ENCODE measurements at places on chromosomes 6 and 20.

- no peak for DNase-seq
Observed at GRCh38 chr20:38843346-38843745, 37.8 kb downstream of the PPP1R16B start.

DNA sequence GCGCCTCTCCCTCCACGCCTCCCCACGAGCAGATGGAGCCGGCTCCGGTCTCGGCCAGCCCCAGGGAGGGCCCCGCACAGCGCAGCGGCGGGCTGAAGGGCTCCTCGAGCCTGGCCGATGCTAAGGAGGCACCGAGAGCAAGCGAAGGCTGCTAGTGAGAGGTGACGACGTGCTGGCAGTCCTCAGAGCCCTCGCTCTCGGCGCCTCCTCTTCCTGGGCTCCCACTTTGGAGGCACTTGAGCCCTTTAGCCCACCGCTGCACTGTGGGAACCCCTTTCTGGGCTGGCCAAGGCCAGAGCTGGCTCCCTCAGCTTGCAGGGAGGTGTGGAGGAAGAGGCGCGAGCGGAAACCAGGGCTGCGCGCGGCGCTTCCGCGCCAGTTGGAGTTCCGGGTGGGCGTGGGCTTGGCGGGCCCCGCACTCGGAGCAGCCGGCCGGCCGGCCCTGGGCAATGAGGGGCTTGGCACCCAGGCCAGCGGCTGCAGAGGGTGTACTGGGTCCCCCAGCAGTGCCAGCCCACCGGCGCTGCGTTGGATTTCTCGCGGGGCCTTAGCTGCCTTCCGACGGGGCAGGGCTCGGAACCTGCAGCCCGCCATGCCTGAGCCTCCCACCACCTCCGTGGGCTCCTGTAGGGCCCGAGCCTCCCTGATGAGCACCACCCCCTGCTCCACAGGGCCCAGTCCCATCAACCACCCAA, 2.5 kb upstream of the TMEM14C start:
- peak; percentile 39 for DNase-seq

DNA sequence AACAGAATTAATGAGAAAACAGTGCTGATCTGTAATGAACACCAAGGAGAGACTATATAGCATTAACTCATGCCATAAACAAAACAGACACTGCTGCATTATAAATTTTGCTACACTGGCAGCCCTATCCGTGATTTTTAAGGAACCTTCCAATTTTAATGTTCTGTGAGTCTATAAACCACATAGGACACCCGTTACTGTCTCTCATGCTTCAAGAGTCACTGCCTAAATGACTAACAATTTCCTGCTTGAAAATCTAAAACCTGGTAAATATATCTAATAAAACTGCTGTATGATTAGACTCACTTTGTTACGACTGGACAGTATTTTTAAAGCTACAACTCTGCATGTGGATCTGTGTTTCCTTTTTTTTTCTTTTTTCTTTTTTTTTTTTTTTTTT, 8.7 kb downstream of the CHD6 start:
- DNase-seq: no peak

GRCh38 chr20:56437196-56437960, 25.3 kb downstream of the CASS4 start:
- DNase-seq: no peak

GRCh38 chr6:89221971-89222711, 5.0 kb upstream of the GABRR1 start:
- no peak for DNase-seq

GRCh38 chr6:37965964-37966676, 146.6 kb downstream of the ZFAND3 start:
- peak; percentile 93 for DNase-seq

DNA sequence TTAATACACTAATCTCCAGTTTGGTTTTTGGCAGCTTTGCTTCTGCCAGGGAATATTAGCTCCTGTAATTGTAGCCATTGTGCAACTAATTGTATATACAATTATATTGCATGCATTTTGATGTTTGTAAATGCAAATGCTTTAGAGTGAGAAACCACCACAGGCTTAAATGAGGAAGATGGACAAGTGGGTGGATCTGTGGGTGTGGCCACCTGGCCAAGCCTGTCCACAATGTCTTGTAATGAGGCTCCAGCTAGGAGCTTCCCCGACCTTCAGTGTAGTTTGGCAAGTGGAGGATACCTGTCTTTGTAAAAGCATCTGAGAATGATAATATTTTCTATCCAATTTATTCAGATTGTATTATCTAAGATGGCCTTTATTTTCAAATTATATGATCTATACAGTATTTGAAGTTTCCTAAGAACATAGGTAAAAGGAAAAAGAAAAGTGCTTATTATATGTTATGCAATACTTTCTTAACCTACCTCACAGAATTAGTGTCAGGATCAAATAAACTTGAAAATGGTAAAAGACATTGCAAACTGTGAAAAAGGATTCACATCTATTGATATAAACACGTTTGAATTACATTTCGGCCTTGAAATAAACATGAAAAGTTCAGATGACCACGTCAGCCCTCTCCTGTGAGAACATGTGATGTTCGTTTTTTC, 49.3 kb upstream of the ARID1B start:
- peak; percentile 21 for DNase-seq

DNA sequence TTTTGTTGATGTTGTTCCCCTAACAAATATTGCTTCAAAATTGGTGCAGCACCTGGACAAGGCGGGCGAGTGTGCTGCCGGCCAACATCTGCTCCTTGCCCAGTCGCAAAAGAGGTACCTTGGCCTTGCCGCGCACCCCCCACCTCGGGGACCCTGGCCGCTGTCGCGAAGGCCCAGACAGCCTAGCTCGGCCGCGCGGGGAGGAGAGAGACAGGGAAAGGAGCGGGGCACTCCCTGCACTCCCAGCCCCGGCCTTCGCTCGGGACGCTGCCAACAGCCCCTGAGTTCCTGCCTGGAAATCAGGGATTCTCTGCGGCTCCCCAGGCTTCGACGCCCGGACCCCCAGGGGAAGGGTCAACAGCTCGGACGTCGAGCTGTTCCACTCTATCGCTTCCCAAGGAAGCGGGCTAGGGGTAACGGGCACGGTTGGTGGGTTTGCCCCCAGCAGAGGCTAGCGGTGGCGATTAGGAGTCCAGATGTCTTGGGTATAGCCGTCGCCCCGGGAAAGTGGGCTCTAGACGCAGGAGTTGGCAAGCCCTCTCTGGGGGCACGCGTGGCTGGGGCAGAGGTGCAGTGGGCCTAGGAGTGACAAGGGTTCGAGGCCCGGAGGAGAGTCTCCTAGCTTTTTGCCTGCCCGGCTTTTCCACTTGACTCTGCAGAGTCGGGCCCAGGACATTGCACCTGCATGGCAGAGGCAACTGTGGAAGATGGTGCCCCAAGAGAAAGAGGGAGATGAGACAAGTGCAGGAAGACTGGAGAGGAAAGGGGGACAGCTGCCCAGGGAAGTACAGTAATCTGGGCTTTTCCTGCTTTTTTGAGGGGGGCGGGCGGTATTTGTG, 8.2 kb downstream of the POU3F2 start:
- no peak for DNase-seq

DNA sequence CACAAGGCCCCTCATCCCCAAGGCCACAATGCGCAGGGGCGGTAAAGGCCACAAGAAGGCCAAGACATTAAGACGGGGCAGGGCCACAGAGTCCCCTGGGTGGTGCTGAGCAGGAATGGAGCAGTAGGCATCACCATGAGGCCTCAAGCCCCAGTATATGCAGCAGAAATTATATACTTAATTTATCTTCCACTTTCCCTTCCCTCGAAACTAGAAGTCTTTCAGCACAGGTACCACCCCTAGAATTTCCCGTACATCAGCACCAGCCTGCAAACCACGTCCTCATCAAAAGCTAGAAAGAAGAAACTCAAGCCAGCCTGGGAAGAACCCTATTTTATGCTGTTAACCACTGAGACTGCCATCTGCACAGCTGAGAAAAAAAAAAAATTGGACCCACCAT, 89.4 kb downstream of the PLG start:
- no peak for DNase-seq

DNA sequence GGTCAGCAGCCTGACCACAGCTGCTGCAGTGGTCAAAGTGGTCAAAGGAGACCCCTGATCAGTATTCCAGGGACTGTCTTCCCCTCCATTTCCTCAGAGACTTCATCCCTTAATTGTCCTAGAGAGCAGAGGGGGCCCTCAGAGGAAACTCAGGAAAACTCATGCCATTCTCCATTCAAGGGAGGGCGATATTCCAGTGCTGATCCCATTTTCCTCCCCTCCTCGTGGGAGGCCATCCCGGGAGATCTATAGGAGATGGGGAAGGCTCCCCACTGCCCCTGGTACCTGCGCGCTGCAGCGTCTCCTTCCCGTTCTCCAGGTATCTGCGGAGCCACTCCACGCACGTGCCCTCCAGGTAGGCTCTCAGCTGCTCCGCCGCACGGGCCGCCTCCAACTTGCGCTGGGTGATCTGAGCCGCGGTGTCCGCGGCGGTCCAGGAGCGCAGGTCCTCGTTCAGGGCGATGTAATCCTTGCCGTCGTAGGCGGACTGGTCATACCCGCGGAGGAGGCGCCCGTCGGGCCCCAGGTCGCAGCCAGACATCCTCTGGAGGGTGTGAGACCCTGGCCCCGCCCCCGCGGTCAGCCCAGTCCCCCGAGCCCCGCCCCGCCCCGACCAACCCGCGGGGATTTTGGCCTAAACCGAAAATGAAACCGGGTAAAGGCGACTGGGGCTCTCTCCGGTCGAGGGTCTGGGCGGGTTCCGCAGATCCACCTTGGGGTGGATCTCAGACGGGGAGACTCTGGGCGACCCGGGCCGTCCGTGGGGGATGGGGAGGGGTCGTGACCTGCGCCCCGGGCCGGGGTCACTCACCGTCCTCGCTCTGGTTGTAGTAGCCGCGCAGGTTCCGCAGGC, 878 bp downstream of the HLA-C start:
- DNase-seq: peak; percentile 61

DNA sequence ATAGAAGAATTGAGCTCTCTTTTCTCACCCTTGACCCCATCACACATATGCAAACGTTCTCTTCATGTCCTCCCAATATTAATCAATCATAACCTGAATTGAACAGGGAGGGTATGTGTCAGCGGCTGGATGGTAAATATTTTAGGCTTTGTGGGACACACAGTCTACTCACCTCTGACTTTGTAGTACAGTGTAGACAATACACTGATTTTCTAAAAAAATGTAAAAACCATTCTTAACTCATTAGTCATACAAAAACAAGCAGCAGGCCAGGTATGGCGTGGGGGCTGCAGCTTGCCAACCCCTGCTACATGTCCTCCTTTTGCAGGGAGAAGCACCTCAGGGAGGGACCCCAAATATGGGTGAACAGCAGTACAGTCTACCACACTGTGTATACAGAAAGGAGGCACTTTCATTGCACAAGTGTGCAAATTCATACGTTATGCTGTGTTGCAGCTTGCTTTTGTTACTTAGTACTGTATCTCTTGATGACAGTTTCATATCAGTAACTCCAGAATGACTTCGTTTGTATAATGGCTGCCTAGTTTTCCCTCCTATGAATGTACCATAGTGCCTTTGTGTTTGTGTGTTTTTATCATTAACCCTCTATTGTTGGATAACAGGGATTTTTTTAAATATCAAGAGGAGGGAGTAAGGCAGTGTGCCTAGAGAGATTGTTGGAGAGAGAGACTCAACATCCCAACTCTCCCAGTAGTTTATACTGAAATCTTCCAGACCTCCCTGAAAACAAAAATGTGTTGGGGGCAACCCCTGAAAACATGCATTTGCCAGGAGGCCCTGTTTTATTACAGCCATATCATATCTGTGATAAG, 214.3 kb downstream of the ZMYND8 start:
- DNase-seq: no peak

GRCh38 chr20:19859444-19859843, 101.4 kb downstream of the RIN2 start:
- DNase-seq: no peak

- DNase-seq: peak; percentile 38
Observed at GRCh38 chr6:32298632-32299336, 72.9 kb downstream of the TSBP1 start.

DNA sequence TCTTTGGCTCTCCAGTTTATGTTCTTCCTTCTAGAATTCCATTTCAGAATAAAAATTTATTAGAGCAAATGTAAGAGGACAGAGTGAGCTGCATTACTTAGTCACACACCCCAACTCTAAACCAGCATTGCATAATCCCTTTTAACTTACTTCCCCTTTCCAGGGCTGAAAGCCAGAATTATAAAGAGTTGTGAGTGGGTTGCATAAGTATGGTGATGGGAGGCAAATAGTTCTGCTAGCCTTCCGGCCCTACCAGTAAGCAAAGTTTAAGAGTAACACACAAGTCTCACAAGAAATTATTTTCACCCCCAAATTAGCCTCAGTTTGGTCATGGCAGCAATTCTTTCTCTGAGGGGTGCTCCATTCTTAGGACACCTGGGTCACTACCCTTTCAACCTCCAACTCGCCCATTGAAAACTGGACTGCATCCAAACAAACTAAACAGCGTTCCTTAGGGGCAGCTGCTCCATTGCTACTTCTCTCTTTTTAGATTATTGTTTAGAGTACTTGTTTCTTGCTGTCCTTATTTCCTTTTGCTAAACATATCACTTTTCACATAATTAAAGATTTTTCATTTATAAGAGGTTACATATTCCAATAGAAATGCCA, 1.6 kb downstream of the KIAA0408 start:
- DNase-seq: peak; percentile 61

GRCh38 chr6:37502703-37503291, 3.1 kb upstream of the CCDC167 start:
- no peak for DNase-seq

GRCh38 chr6:133358574-133359150, 117.5 kb downstream of the EYA4 start:
- no peak for DNase-seq

DNA sequence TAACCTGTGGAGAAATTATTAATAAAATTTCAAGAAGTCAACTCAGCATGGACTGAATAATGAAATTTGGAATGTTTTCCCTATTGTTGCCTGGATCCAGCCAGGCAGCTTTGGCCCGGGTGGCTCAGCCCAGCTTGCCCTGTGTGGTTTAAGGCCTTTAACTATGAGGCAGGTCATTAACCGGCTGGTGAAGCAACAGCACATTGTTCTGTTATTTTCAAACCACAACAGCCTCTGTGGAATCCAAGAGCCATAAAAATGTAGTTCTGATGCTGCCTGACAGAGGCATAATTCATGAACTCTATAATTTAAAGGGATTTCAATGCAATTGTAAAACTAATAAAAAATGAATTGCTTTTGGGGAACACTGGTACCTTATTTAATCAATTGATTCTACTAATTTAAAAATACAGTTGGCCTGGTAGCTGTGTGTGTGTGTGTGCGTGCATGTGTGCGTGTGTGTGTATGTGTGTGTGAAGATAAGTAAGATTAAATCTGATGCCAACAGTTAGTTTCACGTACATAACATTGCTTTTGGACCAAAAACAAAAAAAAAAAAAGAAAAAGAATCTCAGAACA, 117.7 kb downstream of the RPS12 start:
- DNase-seq: no peak
